ENCODE measurements at places on chromosomes 16 and 17.

- no peak for DNase-seq
These were observed 11.8 kb upstream of the TEKT1 start for GRCh38 chr17:6843241-6843880.

GRCh38 chr16:51592001-51592501, 441.0 kb upstream of the SALL1 start:
- no peak for DNase-seq

DNA sequence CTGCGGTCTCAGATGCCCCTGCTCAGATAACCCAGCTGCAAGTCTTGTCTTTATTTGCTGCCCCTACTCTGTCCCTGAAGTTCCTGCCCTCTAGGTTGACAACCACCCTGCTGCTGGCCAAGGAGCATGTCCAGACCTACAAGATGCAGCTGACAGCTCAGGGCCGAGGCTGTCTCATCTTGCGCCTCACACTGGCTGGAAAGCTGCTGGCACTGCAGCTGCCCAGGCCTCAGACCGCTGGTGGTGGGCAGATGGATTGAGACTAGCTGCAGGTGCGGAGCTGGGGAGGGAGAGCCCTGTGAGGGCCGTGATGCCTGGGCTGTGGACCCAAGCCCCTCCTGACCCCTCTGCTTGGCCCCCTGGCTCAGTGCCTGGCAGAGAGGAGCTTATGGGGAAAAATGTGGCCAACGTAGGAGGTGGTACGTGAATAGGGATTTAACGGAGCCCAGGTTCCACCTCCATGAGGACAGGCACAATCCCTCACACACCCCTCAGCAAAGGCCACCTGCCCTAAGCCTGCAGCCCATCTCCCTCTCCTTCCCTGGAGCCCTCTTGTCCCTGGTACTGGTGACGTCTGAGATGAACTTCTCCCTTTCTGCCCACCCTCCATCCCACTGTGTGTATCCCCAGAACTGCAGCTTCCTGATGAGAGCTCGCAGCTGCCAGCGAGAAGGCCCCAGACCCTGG, 8.3 kb upstream of the GALK1 start:
- DNase-seq, result no peak

GRCh38 chr17:83174362-83175118, 95.1 kb downstream of the METRNL start:
- DNase-seq, result no peak

- DNase-seq, result no peak
These were observed 50.9 kb downstream of the HELZ start for GRCh38 chr17:67194134-67194533.

- no peak for DNase-seq
These were observed 453 bp downstream of the MMP25 start for GRCh38 chr16:3046641-3047386.

- DNase-seq, result no peak
These were observed 496.0 kb downstream of the CDH8 start for GRCh38 chr16:61540216-61540615.

- no peak for DNase-seq
These were observed 20.5 kb downstream of the TCF25 start for GRCh38 chr16:89893642-89894548.

GRCh38 chr16:13519871-13520270, 400.1 kb upstream of the ERCC4 start:
- no peak for DNase-seq

- DNase-seq, result no peak
These were observed 85.9 kb upstream of the TBC1D3K start for GRCh38 chr17:37838276-37838675.

DNA sequence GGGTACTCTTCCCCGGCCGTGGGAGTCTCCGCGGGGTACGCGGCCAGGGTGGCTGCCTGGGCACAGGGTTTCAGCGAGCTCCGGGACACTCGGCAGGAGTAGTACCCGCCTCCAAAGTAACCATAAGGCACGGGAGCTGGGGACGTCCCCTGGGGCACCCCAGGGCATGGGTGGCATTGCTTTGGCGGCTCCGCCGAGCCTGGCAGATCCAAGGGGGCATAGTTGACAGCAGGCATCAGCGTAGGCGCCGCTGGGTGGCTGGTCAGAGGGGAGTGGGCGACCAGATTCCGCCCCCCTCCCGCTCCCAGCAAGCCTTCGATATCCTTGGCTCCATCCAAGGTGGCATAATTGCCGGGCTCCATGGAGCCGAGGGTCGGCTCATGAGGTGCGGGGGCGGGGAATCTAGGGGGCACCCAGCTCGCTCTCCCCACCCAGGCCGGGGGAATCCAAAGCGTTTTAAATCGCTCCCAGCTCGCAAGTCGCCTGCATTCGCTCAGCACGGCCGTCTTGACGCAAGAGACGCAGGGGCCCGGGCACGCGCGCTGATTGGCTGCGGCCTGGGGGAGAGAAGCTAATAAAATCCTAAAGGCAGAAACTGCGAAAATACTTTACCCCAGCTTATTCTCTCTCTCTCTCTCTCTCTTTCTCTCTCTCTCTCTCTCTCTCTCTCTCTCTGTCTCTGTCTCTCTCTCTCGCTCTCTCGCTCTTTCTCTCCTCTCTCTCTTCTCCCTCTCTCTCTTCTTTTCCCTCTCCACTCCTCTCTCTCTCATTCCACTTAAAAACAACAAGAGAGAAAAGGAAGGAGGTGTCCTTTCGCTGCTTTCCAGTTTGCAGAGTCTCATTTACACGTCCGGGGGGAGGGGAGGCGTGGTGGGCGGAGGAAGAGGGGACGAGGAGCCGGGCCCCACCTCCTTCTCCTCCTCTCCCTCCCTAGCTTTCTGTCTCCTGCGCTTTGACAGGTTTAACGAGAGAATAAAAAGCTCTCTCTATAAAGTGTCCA, at the start of gene HOXB13:
Gene HOXB13, minus strand, starts transcription at position 519 of the 1,000 bp plus-strand sequence. Its CDS starts 157 bp downstream, at position 362.
- DNase-seq, result no peak

DNA sequence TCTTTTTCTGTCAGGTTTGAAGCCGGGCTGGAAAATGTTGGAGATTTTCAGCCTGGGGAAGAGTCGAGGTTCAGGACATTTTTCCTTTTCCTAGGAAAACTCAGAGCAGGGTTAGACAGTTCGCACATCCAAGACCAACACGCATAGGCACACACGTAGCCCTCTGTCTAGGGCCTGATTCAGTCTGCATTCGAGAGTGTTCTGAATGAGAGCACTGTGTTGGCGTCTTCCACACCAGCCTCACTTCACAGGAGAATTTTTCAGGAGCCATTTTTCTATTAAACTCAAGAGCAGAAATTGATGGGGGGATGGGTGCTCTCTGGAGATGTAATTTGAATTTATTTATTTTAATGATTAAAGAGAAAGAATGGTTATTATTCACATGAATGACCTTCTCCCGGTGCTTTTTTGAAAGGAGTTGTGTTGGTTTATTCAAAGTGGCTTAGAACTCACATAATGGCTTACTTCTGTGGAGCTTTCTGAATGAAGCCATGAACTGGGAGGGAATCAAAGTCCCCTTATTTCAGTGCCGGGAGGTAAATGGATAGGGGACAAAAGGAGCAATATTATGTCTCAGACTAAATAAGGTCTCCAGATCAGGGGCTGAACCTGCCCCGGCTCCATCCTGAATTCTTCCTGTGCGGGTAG, 194.3 kb downstream of the CCDC182 start:
- DNase-seq, result no peak

- no peak for DNase-seq
These were observed 775 bp downstream of the SPIRE2 start for GRCh38 chr16:89828870-89829629.

DNA sequence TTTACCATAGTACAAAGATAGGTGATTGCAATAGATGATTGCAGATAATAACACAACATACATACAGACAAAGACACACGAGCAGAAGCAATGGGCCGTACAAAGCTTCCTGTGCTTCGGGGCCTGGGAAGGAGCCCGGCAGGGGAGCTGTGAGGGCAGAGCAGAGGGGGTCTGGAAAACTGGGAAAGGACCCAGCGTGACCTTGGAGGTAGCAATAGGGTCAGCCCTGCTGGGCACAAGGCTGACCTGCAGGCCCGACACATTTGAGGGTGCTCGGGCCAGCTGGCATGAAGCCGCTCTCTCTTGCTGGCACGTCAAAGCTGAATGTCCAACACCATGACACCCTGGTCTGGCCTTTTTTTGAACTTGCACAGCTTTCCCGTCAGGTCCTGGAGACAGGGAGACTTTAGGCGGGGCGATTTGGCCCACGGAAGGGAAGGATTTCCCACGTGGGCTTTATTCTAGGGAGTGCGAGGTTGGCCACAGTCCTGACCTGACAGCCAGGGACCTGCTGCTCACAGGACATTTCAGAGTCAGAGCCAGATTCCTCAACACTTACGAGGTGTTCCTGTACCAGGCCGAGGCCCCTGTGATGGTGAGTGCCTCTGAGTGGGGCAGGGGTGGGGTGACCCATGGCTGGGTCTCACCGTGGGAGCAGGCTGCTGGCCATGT, 83.2 kb downstream of the NTN1 start:
- no peak for DNase-seq

GRCh38 chr16:81790830-81791435, 11.8 kb downstream of the PLCG2 start:
- no peak for DNase-seq

GRCh38 chr17:30929081-30929633, 7.4 kb downstream of the ADAP2 start:
- no peak for DNase-seq

All from activated T-helper 2 cell treated with anti-CD3 and anti-CD28 coated beads, Interferon-gamma antibody, Interleukin-2, Interleukin-4, amounts not matched to agents 10 μg/mL and 5 μg/mL and 100 μg/mL, durations not matched to agents 14 hours and 24 hours and 36 hours (primary cell).